ENCODE measurements at places on chromosomes 13 and 19.

DNA sequence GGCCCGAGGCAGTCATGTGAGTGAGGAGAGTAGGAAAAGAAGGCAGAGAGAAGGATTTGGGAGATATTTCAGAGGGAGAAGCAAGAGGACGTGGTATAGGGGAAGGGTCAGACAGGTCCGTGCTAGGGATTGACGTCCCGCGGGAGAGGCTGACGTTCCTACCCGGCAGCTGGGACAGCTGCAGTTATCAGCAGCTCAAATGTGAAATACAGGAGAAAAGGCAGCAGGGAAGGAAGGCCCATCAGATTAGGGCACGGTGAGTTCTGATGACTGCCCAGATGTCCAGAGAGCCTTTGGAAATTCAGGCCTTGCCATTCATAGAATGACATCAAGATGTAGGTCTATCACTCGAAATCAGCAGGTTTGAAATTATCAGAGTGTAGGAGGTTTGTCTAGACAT is 88.4 kb downstream of the IRS2 start:
- DNase-seq: no peak

GRCh38 chr19:12825254-12826131 is 8.9 kb downstream of the RTBDN start:
- peak; percentile 67 for DNase-seq

DNA sequence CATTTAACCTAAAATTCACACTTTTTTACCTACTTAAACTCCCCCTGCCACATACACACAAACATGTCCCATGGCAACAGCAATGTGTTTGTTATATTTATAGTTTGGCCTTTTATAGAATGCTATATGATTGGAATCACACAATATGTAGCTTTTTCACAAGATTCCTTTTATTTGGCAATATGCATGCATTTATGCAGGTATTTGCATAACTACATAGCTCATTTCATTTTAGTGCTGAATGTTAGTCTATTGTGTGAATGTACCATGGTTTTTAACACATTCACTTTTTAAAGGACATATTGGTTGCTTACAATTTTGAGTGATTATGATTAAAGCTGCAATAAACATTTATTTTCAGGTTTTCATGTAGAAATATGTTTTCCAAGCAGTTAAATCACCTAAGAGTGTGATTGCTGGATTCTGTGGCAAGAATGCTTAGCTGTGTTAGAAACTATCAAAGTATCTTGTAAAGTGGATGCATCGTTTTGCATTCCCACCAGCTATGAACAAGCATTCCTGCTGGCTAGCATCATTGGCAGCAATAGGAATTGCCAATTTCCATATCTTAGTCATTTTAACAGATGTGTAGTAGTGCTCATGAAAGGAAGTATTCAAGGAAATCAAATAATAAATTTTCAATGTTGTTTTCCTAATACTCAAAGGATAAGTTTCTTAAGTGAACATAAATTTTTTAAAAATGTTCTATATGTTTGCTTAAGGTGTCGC is 557.0 kb downstream of the SLITRK1 start:
- DNase-seq: peak; percentile 77

GRCh38 chr13:93982179-93982918 is 497.1 kb downstream of the DCT start:
- no peak for DNase-seq

DNA sequence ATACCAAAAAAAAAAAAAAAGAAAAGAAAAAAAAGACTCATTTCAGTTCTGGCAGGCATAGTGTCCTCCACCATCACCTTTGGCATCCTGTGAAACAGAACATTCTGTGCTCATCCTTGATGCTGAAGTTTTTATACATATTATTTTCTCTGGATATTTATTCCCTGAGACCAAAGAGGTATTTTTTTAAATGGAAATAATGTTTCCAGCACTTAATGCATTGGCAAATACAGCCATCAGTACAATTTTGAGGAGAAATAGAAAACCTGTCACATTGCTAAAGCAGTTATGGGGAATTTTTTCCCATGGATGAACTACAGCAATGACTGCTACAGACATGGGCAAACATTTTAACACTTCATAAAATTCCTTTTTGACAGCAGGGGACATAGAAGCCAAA is 312.4 kb downstream of the DNAJC15 start:
- DNase-seq: no peak

DNA sequence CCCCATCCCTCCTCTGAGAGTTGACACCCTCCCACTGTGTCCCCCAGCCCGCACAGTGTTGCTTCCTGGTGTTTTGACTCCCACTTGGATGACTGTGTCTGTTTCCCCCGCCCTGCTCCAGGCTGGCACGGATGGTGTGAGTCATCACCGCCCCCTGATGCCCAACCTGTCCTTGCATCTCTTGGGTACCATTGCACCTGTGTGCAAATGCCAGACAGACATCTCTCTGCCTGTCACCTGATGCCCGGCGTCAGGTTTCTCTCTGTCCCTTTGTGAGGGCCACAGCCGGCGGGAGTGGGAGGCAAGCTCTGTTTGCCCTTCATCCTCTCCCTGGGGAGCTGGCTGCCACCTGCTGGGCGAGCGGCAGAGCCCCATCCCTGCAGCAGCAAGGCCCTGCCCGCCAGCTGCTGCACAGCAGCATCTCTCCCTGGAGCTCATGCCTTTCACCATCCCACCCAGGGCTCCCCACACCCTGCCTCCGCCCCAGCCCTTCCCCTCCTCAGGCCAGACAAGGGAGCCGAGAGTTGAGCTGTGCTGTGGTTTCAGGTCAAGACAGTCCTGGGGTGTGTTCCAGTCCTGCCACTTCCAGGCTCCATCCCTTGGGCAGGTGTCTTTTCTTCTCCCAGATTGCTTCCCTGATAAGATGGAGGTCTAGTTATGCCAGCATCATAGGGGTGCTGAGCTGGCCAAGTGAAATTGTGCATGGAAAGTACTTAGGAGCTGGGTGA is 29.7 kb downstream of the NKPD1 start:
- DNase-seq: peak; percentile 16

GRCh38 chr19:7856679-7857663 is 17.2 kb downstream of the PRR36 start:
- no peak for DNase-seq

- no peak for DNase-seq
Observed at GRCh38 chr13:48586591-48587103, 53.8 kb upstream of the RCBTB2 start.

DNA sequence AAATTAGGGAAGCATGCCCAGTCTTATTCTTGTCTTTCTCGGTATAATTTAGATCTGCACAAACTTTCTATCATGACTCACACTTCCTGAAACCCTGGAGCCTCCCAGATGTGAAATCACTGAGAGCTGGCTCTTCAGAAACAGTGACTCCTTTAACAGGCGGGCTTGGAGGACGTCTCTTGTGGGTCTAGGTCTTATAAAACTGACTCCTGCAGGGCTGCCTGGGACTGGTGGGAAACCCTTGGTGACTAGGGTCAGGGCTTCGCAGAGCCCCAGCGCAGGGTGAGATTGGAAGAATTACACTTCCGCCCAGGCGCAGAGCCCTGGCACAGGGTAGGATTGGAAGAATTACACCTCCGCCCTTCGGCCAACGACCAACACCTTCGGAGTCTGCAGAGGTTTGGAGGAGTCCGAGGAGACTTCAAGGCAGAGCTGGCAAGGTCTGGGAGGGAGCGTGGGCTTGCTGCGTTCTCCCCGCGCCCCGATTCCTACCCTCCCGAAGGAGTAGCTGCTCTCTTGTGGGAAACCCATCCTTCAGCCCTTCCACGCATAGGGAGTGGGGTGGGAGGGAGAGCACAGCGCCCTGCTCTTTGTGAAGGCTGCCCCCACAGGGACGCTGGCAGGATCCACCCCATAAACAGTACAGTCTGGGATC is 43.4 kb upstream of the MAP3K10 start:
- peak; percentile 65 for DNase-seq

- no peak for DNase-seq
Observed at GRCh38 chr13:31032528-31033113, 100.2 kb downstream of the TEX26 start.

GRCh38 chr13:77002590-77003190 is 10.8 kb downstream of the CLN5 start:
- DNase-seq: peak; percentile 27

- DNase-seq: no peak
Observed at GRCh38 chr13:113408562-113408961, 44.6 kb upstream of the GRTP1 start.

GRCh38 chr13:37539976-37540605 is 58.5 kb downstream of the POSTN start:
- peak; percentile 77 for DNase-seq

- peak; percentile 19 for DNase-seq
Observed at GRCh38 chr19:8004723-8005513, 523 bp downstream of the ELAVL1 start.

DNA sequence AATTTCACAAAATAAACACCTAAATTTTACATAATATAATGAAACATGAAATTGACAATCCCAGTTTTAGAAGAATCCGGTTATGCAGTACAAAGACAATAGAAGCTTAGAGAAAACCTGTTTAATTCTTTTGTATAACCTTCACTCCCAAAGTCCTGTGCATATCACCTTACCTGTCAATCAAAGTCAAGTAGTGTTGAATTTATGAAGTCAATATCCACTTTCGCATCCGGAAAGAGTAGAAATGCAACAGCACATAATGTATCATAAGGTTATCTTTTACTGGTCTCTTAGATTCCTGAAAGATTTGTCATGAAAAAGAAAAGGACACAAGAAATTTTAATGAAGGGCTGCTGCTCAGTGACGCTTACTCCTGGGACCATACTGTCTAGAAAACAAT is 1112.6 kb downstream of the PCDH9 start:
- no peak for DNase-seq

GRCh38 chr19:38047641-38048040 is 140.6 kb downstream of the SIPA1L3 start:
- peak; percentile 50 for DNase-seq

DNA sequence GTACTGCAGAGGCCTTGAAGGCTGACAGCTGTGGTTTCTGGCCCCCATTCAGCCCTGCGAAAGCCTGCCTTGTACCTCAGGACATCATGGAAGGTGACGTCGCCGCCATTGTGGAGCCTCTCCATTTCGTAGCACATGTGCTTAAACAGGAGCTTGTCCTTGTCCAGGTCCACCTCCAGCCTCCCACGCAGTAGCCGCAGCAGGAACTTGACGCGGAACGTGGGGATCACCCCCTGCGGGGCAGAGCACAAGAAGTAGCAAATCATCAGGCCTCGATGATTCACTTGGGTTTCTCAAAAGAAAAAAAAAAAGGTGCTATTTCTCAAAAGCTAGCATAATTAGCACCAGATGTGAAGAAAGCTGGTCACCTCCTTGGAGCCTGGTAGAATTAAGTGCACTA is 351.0 kb downstream of the NALCN start:
- peak; percentile 76 for DNase-seq

- no peak for DNase-seq
Observed at GRCh38 chr19:4542896-4543841, 3.3 kb upstream of the LRG1 start.

GRCh38 chr13:44022196-44022595 is 142.5 kb downstream of the LACC1 start:
- no peak for DNase-seq

DNA sequence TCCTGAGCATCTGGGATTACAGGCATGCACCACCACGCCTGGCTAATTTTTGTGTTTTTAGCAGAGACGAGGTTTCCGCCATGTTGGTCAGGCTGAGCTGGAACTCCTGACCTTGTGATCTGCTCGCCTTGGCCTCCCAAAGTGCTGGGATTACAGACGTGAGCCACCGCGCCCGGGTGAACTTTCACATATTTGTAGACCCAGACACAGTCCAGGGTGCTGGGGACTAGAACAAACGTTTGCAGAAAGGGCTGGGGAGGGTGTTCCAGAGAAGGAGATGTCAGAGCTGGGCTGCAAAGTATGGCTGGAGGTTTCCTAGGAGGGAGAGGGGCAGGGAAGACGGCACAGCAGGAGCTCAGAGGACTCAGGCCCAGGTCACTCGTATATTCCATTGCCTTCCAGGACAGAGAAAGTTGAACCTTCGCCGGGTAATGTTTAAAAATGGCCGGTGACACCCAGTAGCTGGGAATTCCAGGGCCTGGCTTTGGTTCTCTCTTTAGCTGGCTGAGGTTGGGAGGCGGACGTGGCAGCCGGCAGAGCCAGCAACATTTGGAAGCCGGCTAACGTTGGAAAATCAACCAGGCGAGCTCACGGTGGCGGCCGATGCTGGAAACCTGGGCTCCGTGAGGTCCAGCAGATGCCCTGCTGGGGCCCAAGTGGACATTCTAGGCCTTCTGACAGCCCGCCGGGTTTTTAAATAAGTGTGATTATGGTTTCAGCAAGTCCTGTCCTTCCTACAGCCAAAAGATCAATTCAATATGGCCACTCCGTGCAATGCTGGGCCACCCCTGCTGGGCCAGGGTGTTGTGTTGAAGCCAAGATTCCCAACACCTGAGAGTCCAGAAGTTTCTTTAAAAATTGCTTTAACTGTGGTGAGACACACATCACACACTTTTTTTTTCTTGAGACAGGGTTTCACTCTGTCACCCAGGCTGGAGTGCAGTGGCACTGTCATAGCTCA is 41.5 kb downstream of the NFIC start:
- peak; percentile 56 for DNase-seq

GRCh38 chr19:20923077-20923871 is at the start of gene ZNF85:
ZNF85 (plus strand) TSS chr19:20923251; CDS start chr19:20923401, 150 bp downstream.
- peak; percentile 92 for DNase-seq

DNA sequence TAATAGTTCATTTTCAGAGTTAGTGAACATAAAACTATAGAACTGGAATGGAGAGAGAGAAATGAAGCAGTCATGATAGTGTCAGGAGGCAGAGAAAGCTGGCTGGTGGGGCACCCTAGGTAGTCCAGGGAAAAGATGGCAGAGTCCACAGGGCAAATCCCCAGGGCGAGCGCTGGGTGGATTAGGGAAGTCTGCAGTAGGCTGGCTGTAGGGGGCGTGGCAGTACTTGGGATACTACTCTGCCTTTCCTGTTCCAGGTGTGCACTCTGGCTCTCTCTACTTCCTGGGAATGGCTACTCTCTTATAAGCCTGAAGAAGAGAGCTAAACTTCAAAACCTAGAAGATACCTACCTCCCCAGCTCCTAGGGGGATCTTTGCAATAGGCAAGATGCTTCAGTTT is 232.9 kb upstream of the SLC10A2 start:
- DNase-seq: no peak

DNA sequence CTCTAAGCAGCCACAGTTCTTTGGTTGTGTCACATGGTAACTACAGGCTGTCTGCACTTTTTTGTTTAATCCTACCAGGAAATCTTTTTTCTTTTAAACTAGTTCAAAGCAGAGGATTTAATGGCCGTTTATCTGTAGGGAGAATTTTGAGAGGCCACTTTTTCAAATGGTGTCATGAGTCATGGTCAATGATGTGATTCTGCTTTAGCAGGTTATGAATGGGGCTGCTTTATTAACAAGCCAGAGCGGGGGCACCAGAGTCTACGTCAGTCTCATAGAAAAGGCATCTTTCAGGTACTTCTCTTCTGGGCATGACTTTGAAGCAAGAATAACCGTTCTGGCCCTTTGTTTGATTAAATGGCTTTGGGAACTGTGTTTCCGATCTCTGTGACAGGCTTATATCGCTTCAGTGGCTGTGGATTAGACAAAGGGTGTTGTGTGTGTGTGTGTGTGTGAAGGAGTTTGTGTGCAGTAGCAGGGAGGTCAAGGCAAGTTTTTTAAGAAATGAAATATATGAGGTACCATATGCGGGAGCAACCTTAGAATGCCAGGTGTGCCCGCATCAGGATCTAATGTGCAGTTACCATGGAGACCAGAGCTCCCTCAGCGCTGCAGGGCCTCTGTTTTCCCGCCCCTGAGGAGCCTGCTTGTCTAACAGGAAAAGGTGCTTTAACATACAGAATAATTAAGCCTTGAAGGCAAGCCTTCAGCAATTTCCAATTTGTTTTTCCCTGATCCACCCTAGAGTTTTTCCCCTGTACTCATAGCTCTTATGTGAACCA is 120.5 kb downstream of the KATNAL1 start:
- DNase-seq: no peak
